Osteocyte (in vitro differentiated cells): ENCODE measurements at places on chromosomes 16 and 17.

- H3K27ac ChIP-seq = no peak overlapping the region
- H3K4me1 ChIP-seq = peaks cover 3% of the 10 kb centered on the region
- H3K4me3 ChIP-seq = no peak overlapping the region
- H3K36me3 ChIP-seq = no peaks in the 10 kb centered on the region
Observed at GRCh38 chr17:5758651-5759050, 174.3 kb upstream of the NLRP1 start.

GRCh38 chr17:36901506-36901905 lies 35.8 kb upstream of the LHX1 start:
- no peak overlapping the region for H3K4me3 ChIP-seq
- peaks cover 2% of the 10 kb centered on the region for H3K4me1 ChIP-seq
- DNase-seq = no peak
- H3K27me3 ChIP-seq = peaks cover 15% of the 10 kb centered on the region

DNA sequence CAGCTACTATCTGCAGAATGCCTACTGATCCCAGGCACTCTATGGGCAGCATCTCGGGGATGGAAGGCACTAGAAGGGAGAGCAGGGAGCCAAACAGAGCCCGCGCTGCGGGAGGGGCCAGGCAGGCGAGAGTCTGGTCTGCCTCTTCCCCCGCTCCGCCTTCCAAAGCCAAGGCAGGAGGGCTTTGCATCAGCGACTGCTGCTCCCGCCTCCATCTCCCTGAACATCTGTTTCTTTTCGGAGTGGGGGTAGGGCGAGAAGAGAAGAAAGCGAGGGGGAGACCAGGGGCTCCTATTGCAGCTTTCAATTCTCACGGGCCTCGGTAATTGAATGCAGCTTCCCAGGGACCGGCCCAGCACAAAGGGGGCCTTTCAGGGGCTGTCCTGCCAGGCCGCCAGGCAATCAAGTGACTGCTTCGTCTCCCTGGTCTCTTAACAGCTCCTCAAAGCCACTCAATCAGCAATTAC lies 31.4 kb upstream of the CDC42EP4 start:
- no peaks in the 10 kb centered on the region for H3K36me3 ChIP-seq
- no peaks in the 10 kb centered on the region for H3K27me3 ChIP-seq
- H3K4me1 ChIP-seq = peaks cover 64% of the 10 kb centered on the region
- H3K4me3 ChIP-seq = peak overlapping the region; percentile 44
- H3K27ac ChIP-seq = peak overlapping the region; percentile 75

DNA sequence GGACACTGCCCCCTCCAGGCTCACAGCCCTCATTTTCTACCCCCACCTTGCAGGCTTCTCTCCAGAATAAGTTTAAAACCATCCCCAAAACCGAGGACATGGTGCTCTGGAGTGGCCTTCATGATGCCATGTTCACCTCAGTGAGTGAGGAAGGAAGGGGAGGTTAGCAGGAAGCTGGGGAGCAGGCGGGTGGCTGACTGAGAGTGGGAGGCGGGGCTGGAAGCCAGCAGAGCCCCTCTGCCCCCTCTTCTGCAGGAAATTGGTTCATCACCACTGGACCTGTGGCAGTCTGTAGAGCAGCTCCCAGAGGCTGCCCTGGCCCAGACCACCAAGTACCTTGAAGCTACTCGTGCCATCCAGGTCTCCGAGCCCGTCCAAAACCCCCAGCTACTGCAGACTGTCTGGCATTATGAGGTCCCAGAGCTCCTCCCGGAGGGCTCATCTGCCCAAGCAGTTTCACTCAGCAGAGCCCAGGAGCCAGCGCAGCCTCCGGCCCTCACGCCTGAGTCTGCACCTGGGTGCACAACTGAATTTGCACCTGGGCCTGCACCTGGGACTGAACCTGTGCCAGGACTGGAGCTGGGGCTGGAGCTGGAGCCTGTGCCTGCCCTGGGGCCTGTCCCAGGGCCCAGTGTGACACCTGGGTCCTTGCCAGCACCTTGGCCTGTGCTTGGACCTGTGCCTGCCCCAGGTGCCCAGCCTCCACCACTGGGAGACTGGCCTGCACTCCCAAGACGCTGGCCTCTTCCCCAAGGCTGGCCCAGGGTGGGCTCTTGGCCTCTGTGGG lies 19.0 kb downstream of the C16orf96 start:
- H3K4me1 ChIP-seq = peaks cover 3% of the 10 kb centered on the region
- H3K36me3 ChIP-seq = no peaks in the 10 kb centered on the region
- peaks cover 5% of the 10 kb centered on the region for H3K27me3 ChIP-seq
- no peak overlapping the region for H3K27ac ChIP-seq
- DNase-seq = no peak
- H3K4me3 ChIP-seq = no peak overlapping the region

DNA sequence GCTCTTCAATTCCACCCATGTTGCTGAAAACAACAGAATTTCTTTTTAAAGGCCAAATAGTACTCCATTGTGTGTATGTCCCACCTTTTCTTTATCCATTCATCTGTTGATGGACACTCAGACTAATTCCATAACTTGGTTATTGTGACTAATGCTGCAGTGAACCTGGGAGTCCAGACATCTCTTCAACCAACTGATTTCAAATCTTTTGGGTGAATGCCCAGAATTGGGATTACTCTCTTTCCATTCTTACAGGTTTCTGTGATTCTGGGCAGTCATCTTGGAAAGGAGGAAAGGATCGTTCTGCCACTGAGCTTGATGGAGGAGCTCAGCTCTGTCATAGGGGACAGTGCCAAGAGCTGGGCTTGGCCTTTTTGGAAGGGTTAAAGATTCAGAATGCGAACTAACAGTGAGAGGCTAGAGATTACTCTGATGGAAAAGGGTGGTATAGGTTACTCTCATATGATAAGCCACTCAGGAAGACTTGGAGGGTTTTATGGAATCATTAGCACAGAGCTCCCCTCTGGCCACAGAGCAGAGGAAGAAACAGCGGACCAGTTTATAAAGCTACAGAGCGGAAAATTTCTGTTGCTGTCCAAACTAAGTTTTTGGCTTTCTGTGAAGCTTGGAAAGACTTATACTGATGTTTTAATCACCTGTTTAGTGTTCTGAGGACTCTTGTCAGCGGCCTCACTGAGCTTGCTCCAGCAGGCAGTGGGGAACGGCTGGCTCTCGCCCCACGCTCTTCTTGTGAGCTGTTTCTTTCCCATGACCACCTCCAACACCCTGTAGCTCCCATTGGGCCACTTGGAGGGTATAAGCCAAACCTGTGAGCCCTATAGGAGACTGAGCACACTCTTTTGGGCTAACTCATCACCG lies 48.3 kb downstream of the HIC1 start:
- DNase-seq = no peak
- H3K36me3 ChIP-seq = no peaks in the 10 kb centered on the region
- no peaks in the 10 kb centered on the region for H3K27me3 ChIP-seq
- H3K4me1 ChIP-seq = peaks cover 8% of the 10 kb centered on the region

GRCh38 chr17:34201225-34201624 lies 53.9 kb upstream of the CCL2 start:
- H3K4me1 ChIP-seq = peaks cover 5% of the 10 kb centered on the region
- no peak for DNase-seq
- peaks cover 33% of the 10 kb centered on the region for H3K27me3 ChIP-seq
- no peak overlapping the region for H3K4me3 ChIP-seq
- no peak overlapping the region for H3K27ac ChIP-seq

DNA sequence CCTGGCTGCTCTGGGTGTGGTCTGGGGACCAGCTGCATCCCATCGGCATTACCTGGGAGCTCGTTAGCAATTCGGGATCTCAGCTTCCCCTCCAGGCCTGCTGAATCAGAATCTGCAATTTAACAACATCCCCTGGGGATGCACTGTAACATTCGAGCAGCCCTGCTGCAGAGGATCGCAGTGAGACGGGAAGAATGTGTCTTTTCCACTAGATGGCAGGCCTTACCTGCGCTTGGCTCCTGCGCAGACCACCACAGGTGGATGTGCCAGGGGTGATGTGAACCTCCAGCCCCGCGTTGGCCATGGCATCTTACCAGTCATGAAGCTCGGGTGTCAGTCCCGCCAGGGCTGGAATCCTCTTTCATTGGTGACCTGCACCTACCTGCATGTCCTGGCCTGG lies 209.9 kb downstream of the PRKCB start:
- H3K27me3 ChIP-seq = peaks cover 2% of the 10 kb centered on the region
- DNase-seq = no peak
- H3K36me3 ChIP-seq = no peaks in the 10 kb centered on the region
- no peak overlapping the region for H3K4me3 ChIP-seq

DNA sequence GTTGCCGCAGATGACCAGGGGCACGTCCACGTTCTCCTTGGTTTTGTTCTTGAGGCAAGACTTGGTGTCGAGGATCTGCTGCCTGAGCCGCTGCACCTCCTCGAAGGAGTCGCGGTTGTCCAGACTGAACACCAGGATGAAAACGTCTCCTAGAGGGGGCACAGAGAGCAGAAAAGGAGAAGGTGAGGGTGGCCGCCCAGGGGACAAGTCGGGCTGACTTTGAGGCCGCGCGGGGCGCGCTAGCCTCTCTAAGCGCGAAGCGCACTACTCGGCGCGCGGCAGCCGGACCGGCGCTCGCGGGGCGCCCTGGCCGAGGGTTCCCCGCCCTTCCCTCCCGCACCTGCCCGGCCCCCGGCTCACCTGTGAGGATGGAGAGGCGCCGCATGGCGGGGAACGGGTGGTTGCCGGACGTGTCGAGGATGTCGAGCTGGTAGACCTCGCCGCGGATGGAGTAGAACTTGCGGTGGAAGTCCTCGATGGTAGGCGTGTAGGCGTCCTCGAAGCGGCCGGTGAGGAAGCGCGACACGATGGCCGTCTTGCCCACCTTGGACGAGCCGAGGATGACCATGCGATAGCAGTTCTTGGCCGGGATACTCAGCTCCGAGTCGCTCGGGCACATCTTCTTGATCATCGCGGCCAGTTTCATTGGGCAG lies 533 bp downstream of the RASD1 start:
- no peak for DNase-seq
- H3K27me3 ChIP-seq = peaks cover 3% of the 10 kb centered on the region
- H3K4me3 ChIP-seq = peak overlapping the region; percentile 66

- H3K36me3 ChIP-seq = no peaks in the 10 kb centered on the region
- no peak overlapping the region for H3K27ac ChIP-seq
- no peak overlapping the region for H3K4me3 ChIP-seq
- H3K4me1 ChIP-seq = no peaks in the 10 kb centered on the region
Observed at GRCh38 chr16:65641762-65642289, 520.0 kb upstream of the CDH11 start.

GRCh38 chr16:24478401-24478800 lies 61.0 kb upstream of the RBBP6 start:
- no peaks in the 10 kb centered on the region for H3K36me3 ChIP-seq
- H3K4me3 ChIP-seq = no peak overlapping the region
- no peaks in the 10 kb centered on the region for H3K4me1 ChIP-seq

DNA sequence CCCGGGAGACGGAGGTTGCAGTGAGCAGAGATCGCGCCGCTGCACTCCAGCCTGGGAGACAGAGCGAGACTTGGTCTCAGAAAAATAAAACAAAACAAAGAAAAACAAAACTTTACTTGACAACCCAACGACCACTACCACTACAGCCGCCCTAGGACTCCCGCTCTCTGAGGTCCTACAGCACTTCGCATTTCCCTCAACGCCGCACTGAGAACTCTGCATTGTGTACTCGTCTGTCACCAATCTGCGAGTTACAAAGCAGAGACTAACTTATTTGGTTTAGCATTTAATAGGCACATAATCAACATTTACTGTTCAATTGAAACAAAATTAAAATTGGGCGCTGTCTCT lies 479 bp upstream of the ZNF207 start:
- H3K4me3 ChIP-seq = peak overlapping the region; percentile 99
- H3K27me3 ChIP-seq = no peaks in the 10 kb centered on the region
- peaks cover 9% of the 10 kb centered on the region for H3K36me3 ChIP-seq
- no peak for DNase-seq
- H3K27ac ChIP-seq = peak overlapping the region; percentile 99
- peaks cover 33% of the 10 kb centered on the region for H3K4me1 ChIP-seq

DNA sequence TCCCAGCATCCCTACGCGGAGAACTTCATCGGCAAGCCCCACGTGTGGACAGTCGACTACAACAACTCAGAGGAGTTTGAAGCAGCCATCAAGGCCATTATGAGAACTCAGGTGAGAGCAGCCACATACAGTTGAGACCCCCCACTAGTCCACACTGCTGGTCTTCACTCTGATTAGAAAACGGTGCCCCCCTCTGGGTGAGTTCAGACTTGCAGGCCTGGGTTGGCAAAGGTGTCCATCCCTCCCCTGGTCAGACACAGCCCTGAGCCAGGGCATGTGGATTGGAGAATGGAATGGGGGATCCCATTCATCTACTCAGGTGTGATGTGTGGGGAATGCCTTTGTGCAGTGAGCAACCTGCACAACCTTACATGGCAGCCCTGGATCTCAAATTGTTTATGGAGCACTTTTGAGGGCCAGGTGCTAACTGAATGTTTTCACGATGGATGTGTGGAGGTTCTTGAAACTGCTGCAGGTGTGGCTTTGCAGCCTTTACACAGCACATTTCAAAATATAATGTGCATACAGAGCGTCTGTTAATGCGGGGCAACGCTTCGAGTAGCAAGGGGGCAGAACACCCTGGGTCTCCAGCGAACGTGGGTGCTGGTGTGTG lies 72.6 kb downstream of the MGAT5B start:
- no peak overlapping the region for H3K4me3 ChIP-seq
- peaks cover 4% of the 10 kb centered on the region for H3K27me3 ChIP-seq
- DNase-seq = no peak
- H3K4me1 ChIP-seq = no peaks in the 10 kb centered on the region
- no peaks in the 10 kb centered on the region for H3K36me3 ChIP-seq

- H3K4me3 ChIP-seq = no peak overlapping the region
- peaks cover 37% of the 10 kb centered on the region for H3K36me3 ChIP-seq
- H3K4me1 ChIP-seq = peaks cover 18% of the 10 kb centered on the region
- H3K27me3 ChIP-seq = no peaks in the 10 kb centered on the region
Observed at GRCh38 chr17:49795372-49795771, 6.9 kb downstream of the KAT7 start.

DNA sequence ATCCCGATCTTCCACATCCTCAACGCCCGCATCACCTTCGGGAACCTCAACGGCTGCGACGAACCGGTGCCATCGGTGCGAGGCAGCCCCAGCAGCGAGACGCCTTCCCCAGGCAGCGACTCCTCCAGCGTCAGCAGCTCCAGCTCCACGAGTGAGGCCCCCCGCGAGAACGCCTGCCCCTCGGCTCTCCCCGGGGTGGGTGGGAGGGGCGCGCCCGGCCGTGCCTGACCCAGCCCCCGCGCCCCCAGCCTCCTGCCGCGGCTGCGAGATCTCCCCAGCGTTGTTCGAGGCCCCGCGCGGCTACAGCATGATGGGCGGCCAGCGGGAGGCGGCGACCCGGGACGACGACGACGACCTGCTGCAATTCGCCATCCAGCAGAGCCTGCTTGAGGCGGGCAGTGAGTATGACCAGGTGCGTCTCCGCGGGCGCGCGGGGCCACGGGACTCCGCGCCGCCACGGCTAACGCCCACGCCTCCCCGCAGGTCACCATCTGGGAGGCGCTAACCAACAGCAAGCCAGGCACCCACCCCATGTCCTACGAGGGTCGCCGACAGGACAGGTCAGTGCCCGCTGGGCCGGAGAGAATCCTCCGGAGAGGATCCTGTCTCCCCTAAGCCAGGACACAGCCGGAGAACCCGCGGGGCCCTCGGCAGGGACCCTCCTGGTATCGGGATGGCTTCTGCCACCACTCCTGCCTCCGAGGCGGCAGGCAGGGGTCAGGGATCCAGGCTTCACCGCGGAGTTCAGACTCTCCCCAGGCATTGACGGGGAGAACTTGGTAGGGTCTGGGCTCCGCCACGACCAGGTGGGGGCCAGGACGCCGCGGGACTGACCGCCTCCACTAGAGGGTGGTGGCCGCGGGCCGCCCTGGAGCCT lies 10.1 kb downstream of the CORO6 start:
- H3K27me3 ChIP-seq = no peaks in the 10 kb centered on the region
- no peak overlapping the region for H3K27ac ChIP-seq
- DNase-seq = no peak
- peaks cover 15% of the 10 kb centered on the region for H3K4me1 ChIP-seq
- peaks cover 2% of the 10 kb centered on the region for H3K36me3 ChIP-seq

GRCh38 chr17:79965806-79966205 lies 69.9 kb downstream of the TBC1D16 start:
- H3K27me3 ChIP-seq = no peaks in the 10 kb centered on the region
- no peak for DNase-seq
- no peak overlapping the region for H3K4me3 ChIP-seq
- H3K27ac ChIP-seq = peak overlapping the region; percentile 82
- peaks cover 22% of the 10 kb centered on the region for H3K4me1 ChIP-seq
- H3K36me3 ChIP-seq = peaks cover 11% of the 10 kb centered on the region
